ENCODE measurements at places on chromosomes 4 and X. TPM values are rescaled to one million over a fixed set of nuclear protein-coding genes. Genes with fewer than 3 reads are reported as not detected.

The SLIT2 gene
- 10.2 TPM for total RNA-seq

The ADAM29 gene
- total RNA-seq, result not detected

The SYNPO2 gene
- 196 TPM for total RNA-seq

The ITIH6 gene
- total RNA-seq, result not detected

The GAK gene
- 27.9 TPM for total RNA-seq

The ADGRG4 gene
- total RNA-seq, result not detected

The SATL1 gene
- total RNA-seq, result not detected

The AR gene
- total RNA-seq, result 18.2 TPM

The RTL3 gene
- total RNA-seq, result 0.08 TPM

The IL2RG gene
- 0.89 TPM for total RNA-seq

The SOWAHB gene
- total RNA-seq, result not detected

The MAGEB10 gene
- total RNA-seq, result not detected

The MAN2B2 gene
- total RNA-seq, result 17.3 TPM

The OR13H1 gene
- total RNA-seq, result not detected

All from Right ventricle myocardium superior (tissue), 1 donor.